ENCODE measurements at places on chromosomes 6 and 20. TPM values are rescaled to one million over a fixed set of nuclear protein-coding genes. Genes with fewer than 3 reads are reported as not detected.

The NECAB3 gene
- total RNA-seq, result 21.4 TPM

The TNFRSF21 gene
- 157 TPM for total RNA-seq

The RCAN2 gene
- total RNA-seq, result not detected

The SLC22A7 gene
- total RNA-seq, result not detected

The PRSS35 gene
- total RNA-seq, result 0.07 TPM

The CPXM1 gene
- total RNA-seq, result not detected
